ENCODE measurements at places on chromosomes 2 and 18. TPM values are rescaled to one million over a fixed set of nuclear protein-coding genes. Genes with fewer than 3 reads are reported as not detected.

- H3K4me3 ChIP-seq: no peak overlapping the region
- H3K36me3 ChIP-seq: no peaks in the 10 kb centered on the region
- no peak for DNase-seq
- H3K27ac ChIP-seq: no peak overlapping the region
- no peaks in the 10 kb centered on the region for H3K4me1 ChIP-seq
- peaks cover 11% of the 10 kb centered on the region for H3K27me3 ChIP-seq
These were observed 29.3 kb downstream of the DPYSL5 start for GRCh38 chr2:26877276-26877675.

DNA sequence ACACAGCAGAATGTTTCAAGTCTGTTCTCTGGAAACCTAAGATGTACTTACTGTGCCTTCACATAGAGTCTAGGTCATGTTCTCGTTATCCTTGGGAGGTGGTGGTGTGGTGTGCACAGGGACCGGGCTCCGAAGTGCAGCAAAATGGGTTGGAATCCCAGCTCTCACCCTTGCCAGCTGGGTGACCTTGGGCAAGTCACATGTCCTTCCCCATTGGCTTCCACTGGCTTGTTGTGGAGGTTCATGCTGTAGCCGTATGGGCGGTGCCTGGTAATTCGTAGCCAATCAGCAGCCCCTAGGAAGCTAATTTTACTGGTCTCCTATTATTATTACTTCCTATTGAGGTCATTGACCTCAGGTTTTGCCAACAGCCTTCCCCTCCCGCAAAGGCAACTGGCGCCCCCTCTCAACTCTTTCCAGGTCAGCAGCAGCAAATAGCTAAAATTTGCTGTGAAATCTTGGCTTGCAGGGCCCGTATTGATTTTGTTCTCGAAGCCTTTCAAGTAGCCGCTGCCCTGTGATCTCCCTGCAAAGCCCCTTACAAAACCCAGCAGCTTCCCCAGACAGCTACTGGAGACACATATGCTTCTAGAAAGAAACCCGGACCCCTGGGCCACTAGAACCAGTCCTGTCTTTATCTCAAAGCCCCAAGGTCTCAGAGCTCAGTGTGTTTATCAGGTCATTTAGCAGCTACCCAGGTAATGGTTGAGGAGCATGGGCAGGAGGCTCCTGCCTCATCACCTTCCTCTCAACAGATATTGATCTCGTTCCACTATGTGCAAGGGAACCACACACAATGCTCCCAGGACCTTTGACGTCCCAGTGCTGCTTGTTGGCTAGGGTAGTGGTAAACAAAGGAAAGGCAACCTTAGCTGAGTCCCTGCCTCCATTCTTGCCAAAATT, 66.5 kb upstream of the SLC1A4 start:
- H3K4me3 ChIP-seq: no peak overlapping the region
- H3K36me3 ChIP-seq: no peaks in the 10 kb centered on the region
- no peak overlapping the region for H3K27ac ChIP-seq

DNA sequence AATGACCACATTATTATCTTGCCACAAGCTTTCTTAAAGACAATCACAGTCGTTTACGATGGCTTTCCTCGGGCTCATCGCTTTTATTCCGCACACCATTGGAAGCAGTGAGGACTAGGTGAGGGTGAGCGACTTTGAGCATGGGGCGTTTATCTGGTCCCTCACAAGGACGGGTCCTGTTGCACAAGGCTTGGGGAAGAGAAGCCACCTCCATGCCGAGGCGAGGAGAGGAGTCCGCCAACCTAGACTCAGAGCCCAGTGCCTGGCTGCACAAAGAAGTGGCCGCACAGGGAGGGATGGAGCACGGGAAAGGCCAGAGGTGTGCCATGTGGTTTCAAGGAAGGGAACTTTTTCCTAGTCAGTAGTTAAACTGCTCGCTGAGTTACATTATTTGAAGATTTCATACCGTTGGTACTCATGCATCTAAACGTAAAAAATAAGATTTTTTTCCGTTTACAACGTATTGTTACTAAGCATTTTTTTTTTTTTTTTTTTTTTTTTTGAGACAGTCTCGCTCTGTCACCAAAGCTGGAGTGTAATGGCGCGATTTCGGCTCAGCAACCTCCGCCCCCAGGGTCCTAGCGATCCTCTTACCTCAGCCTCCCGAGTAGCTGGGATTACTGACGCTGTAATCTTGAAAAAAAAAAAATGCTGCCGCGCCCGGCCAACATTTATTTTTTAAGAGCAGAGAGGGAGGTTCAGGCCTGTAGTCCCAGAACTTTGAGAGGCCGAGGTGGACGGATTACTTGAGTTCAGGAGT, 849 bp upstream of the CYP27C1 start:
- peaks cover 30% of the 10 kb centered on the region for H3K4me1 ChIP-seq
- peak overlapping the region; percentile 90 for H3K27ac ChIP-seq
- H3K4me3 ChIP-seq: peak overlapping the region; percentile 61
- no peak for DNase-seq

DNA sequence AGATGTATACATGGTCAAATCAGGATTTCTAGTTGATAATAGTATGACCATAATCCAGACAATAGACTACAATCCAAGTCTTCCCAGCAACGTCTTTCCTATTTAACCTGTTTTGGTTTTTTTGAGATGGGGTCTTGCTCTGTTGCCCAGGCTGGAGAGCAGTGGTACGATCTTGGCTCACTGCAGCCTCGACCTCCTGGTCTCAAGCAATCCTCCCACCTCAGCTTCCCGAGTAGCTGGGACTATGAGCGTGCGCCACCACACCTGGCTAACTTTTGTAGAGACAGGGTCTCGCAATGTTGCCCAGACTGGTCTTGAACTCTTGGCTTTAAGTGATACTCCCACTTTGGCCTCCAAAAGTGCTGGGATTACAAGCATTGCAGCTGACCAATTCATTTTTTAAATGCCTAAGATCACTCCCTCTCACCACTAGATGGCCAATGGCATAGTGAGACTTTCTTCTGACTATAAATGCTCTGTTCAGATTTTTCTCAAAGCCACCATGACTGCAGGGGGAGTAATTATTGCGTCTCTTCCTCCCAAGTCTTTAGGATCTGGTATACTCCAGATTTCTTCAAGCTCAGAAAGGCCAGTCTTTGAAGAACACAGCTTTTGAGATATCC, 47.6 kb downstream of the HNRNPLL start:
- H3K36me3 ChIP-seq: peaks cover 4% of the 10 kb centered on the region
- H3K27me3 ChIP-seq: no peaks in the 10 kb centered on the region
- no peak overlapping the region for H3K27ac ChIP-seq
- no peaks in the 10 kb centered on the region for H3K4me1 ChIP-seq
- DNase-seq: no peak

The GKN1 gene
- total RNA-seq: not detected
